ENCODE measurements at places on chromosomes 7 and 10.

GRCh38 chr7:138979226-138979979, 1.8 kb downstream of the KIAA1549 start:
- DNase-seq = no peak

DNA sequence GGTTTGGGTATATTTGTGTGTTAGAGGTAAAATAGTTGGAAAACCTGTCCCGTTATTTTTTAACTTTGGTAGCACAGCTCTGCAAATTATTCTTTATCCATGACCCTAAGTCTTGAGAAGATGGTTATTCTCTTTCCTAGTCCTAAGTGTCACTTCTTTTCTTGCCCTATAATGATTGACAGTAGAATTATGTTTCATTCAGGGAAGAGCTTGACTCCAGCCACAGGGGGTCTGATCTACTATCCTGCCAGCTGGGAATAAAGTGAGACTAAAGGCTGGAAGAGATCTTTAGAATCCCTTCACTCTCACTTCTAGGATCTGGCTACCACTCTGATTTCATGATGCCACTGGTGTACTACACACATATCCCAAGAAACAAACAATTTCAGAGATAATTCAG, 90.4 kb downstream of the PHTF2 start:
- DNase-seq = no peak

- DNase-seq = no peak
Observed at GRCh38 chr10:35458500-35459448, 122.5 kb downstream of the CCNY start.

GRCh38 chr10:113991091-113991860, 52.4 kb upstream of the ADRB1 start:
- DNase-seq = no peak

GRCh38 chr7:105621617-105622016, 40.3 kb upstream of the EFCAB10 start:
- DNase-seq = no peak

DNA sequence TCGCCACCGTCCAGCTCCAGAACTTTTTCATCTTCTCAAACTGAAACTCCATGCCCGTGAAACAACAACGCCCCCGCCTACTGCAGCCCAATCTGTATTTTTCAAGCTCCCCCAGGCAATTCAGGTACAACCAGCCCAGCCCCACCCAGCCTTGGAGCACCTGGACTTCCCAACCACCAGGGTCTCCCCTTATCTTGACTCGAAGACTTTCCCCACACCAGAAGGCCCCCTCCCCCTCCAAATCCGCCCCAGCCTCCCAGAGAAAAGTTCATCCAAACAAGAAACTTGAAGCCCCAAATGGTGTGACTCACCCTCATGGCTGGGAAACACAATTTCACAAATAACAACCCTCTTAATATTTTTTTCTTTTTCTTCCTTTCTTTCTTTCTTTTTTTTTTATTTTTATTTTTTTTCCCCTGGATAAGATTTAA, 10.6 kb downstream of the ZCCHC24 start:
- DNase-seq = no peak

DNA sequence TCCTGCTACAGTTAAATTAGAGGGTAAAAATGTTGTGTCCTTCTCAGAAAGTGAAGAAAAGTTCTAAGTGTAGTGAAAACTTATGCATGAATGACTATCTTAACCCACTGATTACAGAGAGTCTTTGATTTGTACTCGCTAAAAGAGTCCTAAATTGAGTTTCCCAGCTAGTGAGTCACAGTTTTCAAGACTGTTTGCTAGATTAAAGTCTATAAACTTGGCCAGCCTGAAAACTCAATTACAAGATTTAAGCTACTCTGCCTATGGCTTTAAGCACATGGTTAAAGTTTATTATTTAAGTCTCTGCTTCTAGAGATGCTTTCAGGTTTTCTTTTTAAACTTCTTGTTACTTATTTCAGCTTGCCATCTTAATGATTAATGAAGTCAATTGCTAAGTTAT, 44.4 kb downstream of the MRPS24 start:
- DNase-seq = no peak

- DNase-seq = no peak
Observed at GRCh38 chr7:35437619-35438275, 183.8 kb upstream of the TBX20 start.

GRCh38 chr10:125160856-125161706, 718 bp upstream of the CTBP2 start:
- peak; percentile 96 for DNase-seq

DNA sequence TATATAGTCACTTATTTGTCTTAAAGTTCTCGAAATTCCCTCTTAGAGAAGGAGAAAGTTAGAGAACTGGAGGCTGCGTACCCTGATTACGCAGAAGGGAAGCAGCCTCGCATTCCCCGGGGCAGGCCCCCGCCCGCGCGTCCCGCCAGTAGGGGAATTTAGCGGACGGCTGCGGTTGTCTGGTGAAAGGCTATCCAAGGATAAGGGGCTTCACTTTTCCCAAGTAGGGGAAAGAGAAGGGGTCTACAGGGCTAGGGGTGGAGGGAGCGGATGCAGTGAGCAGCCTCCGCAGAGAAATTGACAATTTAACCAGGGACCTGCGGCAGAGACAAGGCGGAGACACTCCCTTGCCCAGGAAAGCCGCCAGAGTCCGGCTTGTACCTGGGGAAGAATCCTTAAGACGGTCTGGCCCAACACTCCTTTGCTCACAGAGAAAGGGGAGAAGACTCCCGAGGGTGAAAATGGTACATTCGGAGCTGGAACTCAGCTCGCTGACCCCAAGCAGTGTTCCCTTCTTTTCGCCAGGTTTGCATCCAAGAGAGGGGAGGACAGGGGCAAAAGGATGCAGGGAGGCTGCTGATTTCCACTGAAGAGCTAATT, 994 bp upstream of the MAGI2 start:
- peak; percentile 13 for DNase-seq

GRCh38 chr7:31106303-31107105, 54.4 kb downstream of the ADCYAP1R1 start:
- no peak for DNase-seq

- no peak for DNase-seq
Observed at GRCh38 chr7:155538293-155538692, 8.1 kb downstream of the CNPY1 start.

DNA sequence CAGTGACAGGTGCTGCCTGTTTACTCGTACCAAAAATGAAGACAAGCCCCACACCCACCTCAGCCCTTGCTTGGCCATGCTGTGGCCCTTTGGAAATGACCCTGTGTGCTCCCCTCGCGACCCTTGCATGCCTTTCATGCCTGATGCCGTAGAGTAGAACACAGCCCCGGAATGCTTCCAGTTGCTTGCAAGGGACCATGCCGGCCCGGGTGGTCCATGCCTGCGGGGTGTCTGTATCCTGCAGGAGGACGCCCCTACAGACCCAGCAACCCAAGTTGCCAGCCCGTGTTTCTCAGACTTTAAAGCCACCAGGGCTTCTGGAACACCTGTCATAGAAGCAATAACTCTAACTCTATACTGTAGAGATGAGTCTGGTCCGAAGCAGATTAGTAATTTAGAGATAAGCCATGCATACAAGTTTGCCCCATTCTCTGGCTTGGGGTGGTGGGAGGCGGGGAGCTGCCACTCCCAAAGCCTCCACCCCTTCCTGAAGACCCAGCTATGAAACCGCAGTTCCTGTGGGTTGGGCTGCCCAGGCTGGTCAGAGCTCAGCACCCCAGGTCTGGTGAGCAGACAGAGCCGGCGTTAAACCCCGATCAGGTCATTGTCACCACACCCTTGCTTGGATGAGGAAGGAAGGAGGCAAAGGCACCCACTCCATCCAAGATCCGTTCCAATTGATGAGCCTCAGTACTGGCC, 143.5 kb downstream of the ADCY1 start:
- DNase-seq = no peak

DNA sequence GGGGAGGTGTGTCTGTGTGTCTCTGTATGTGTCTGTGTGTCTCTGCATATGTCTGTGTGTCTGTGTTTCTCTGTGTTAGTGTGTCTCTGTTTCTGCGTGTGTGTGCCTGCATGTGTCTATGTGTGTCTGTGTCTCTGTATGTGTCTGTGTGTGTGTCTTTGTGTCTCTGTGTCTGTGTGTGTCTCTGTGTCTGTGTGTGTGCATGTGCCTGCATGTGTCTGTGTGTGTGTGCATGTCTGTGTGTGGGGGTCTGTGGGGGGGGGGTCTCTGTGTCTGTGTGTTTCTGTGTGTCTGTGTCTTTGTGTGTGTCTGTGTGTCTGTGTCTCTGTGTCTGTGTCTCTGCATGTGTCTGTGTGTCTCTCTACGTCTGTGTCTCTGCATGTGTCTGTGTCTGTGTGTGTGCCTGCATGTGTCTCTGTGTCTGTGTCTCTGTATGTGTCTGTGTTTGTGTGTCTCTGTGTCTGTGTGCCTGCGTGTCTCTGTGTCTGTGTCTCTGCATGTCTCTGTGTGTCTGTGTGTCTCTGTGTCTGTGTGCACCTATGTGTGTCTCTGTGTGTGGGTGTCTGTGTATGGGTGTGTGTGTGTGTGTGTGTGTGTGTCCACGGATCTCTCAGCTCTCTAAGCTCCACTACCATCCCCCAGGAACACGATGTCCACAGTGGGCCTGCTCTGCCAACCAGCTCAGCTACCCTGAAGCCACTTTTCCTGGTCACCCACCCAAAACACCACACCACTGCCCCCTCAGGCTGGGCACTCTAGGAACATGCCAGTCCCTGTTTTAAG, 41.7 kb downstream of the RASGEF1A start:
- DNase-seq = no peak

DNA sequence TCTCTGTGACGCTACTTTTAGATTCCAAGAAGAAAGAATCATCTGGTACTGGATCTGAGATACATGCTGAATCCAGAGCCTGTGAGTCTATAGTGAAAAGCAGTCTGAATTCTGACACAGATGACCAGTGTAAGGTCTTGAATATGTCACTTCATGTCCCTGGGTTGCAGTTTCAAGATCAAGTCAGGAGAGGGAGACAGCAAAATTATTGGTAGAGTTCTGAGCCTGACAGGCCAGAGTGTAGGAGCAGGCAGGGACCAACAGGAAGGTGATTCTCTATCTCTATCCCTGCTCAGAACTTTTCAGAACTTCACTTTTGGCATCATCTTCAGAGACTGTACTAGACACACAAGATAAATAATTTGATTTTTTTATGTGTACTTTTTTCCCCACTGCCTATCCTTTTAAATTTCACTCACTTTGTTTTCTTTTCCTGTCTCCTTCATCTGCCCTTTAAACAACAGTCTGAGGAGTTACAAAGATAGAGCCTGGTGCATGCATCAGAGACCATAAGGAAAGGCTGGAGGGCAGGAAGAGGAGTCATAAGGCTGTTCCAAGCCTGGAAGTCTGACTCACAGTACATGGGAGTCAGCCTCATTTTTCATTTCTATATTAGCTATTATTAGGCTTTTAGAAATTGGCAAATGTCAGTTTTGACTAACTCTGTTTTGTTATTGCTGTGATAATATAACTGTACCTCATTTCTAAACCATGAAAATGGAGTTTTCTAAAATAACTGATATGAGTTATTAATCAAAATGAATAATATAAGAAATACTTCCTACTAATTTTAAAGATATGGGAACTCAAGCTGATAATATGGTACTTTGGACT, 120.2 kb upstream of the TMEM229A start:
- peak; percentile 16 for DNase-seq

DNA sequence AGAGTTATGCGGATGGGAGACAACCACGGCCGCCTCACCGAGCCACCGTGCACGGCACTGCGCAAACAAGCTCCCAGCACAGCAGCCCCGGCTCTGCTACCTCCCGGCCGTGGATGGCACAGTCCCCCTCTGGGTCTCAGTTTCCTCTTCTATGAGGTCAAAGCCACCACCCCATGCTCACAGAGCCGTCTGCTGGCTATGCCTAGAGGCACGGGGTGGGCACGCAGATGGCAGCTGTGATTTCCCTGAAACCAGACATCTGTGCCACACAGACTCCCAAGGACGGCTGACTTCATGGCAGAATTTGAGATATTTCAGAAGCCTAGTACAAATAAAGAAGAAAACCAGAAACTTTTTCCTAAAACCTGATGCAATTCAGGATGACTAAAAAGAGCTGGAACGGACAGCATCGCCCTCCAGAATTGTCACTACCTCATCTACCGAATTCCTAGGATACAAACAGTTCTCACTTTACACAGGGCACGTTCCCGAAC, 73.2 kb downstream of the AMZ1 start:
- no peak for DNase-seq

DNA sequence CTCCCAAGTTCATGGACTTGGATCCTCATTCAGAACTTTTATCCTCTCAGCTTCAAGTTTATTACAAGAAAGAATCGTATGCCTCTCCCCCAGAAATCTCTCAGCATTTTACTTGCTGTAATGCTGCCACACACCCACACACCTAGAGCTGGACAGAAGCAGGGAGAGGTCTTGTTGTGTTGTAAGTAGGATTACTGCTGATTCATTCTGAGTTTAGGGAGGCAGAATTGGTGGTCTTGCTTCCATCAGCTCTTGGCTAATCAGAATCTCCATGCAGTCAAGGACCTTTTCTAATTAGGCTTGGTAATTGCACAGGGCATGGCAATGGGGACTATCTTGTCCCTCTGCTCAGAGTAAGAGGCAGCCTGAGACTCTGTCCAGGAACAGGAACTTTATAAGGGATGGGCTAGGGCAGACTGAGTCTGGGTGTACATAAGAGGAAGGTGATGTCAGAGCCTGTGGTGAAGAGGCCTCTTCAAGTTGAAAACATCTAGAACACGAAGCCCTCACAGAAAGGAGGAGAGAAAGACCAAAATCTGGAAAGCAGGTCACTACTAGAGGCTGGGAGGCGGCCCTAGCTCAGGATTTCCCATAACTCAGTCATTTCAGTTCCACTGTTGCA, 7.0 kb upstream of the PTPRE start:
- no peak for DNase-seq

GRCh38 chr10:35778306-35778705, 136.2 kb upstream of the FZD8 start:
- no peak for DNase-seq

DNA sequence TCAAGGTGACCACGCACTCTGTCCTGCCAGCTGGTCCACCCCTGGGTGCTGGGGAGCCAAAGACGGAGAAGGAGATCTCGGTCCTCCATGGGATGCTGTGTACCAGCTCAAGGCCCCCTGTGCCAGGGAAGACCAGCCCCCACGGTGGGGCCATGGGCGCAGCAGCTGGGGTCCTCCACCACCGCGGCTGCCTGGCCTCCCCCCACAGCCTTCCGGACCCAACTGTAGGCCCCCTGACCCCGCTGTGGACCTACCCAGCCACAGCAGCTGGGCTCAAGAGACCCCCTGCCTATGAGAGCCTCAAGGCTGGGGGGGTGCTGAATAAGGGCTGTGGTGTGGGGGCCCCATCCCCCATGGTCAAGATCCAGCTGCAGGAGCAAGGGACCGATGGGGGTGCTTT, 5.4 kb downstream of the NYAP1 start:
- DNase-seq = no peak

Measured in RWPE1 (cell line).